ENCODE measurements at places on chromosomes 3 and 15.

DNA sequence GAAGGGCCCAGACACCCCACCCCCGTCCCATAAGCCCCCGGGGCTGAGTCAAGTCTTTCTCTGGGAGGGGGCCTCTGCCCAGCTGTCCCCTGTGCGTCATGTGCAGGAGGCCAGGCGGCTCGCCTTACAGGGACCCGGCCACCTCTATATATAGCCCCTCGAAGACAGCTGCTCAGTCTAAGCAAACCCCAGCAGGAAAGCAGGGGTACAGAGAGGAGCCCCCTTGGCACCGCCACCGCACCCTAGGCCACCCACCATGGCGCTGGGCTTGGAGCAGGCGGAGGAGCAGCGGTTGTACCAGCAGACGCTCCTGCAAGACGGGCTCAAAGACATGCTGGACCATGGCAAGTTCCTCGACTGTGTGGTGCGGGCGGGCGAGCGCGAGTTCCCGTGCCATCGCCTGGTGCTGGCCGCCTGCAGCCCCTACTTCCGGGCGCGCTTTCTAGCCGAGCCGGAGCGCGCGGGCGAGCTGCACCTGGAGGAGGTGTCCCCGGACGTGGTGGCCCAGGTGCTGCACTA is at the start of gene KLHL40:
Gene KLHL40, plus strand, starts transcription at position 175 of the 519 bp plus-strand sequence. Its CDS starts 82 bp downstream, at position 257.
- DNase-seq: no peak
- no peaks in the 10 kb centered on the region for H3K4me1 ChIP-seq
- H3K4me3 ChIP-seq: no peak within 1 kb of the TSS
- no peak within 1 kb of the TSS for H3K27ac ChIP-seq
- no peaks in the 10 kb centered on the region for H3K27me3 ChIP-seq

GRCh38 chr3:114338651-114339357 is 45.0 kb downstream of the TIGIT start:
- H3K27ac ChIP-seq: peak overlapping the region; percentile 0
- no peak overlapping the region for H3K4me3 ChIP-seq

GRCh38 chr15:101029971-101030661 is 111.0 kb downstream of the LRRK1 start:
- no peaks in the 10 kb centered on the region for H3K36me3 ChIP-seq
- no peaks in the 10 kb centered on the region for H3K4me1 ChIP-seq
- no peak overlapping the region for H3K27ac ChIP-seq
- no peaks in the 10 kb centered on the region for H3K27me3 ChIP-seq

DNA sequence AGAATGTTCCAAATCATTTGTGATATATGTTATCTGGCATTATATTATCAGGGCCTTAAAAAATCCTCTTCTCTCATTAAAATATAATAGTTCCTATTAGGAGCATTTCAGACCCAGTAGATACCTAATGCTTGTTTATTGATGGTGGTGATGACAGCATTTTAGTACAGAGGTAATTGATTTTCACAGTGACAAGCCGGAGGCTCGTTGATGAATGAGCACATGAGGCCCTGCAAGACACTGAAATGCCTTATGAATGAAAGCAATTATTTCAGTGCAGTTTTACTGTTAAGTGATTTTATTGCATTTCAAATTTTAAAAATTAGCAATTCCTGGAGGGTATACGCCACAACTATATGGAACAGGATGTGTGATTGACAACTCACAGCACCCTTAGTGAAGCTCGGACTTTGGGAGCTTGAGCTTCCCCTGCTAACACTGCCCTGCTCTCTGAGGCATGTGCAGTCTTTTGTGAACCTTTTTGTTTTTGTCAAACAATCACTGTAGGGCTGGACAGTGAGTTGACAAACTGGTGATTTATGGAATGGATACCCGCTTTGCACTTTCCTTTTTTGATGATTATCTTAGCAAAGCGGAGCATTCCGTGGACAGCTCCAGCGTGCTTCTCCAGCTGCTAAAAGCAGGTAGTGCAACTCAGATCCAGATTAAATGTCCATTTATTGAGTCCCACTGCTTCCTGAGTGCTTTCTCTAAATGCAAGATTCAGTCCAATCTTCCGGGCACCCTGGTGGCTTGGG is 187.0 kb upstream of the ATP10A start:
- H3K27ac ChIP-seq: no peak overlapping the region
- H3K4me3 ChIP-seq: no peak overlapping the region
- H3K4me1 ChIP-seq: no peaks in the 10 kb centered on the region
- no peaks in the 10 kb centered on the region for H3K36me3 ChIP-seq
- DNase-seq: no peak

GRCh38 chr3:52132930-52133329 is 21.3 kb downstream of the POC1A start:
- DNase-seq: no peak
- H3K4me1 ChIP-seq: peaks cover 19% of the 10 kb centered on the region
- H3K27me3 ChIP-seq: no peaks in the 10 kb centered on the region
- H3K4me3 ChIP-seq: no peak overlapping the region

DNA sequence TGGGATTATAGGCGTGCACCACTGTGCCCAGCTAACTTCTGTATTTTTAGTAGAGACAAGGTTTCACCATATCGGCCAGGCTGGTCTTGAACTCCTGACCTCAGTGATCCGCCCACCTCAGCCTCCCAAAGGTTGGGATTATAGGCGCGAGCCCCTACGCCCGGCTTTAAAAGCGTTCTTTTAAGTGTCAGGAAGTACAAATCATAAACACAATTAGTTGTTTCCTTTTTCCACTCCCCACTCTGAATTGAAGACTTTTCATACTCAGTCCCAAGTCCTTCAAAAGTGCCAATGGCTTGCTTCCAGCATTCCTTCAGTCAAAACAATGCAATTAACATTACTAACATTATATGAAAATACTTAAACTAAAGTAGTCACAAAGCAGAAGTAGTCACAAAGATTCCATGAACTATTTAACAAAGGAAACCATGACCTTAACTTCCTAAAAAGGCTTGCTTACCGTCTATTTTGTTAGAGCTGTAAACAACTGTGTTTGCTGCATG is 8.1 kb downstream of the WDR82 start:
- no peaks in the 10 kb centered on the region for H3K27me3 ChIP-seq
- no peak for DNase-seq
- no peaks in the 10 kb centered on the region for H3K36me3 ChIP-seq
- peaks cover 63% of the 10 kb centered on the region for H3K4me1 ChIP-seq
- peak overlapping the region; percentile 22 for H3K27ac ChIP-seq

Data from adrenal gland (tissue), 19 donors.